Amygdala (tissue), 56 donors: ENCODE measurements at places on chromosomes 4 and X.

- no peak for DNase-seq
These were observed 460.4 kb upstream of the HS3ST1 start for GRCh38 chr4:11889099-11889498.

GRCh38 chr4:169615467-169616106 is 3.2 kb upstream of the NEK1 start:
- no peak for DNase-seq

DNA sequence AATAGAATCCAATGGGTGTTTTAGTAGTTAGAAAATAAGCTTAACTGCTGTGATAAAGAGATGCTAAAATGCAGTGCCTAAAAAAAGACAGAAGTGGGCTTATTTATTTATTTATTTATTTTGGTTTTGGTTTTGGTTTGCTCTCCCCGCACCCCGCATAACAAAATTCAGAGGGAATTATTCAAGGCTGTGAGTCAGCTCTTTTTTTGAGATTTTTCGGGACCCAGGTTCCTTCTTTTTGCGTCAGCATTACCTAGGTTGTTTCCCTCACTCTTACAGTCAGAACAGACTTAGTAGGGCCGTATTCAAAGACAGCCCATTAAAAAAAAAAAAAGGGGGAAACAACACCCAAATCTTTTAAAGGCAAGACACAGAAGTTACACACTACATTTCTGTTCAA is 1495.5 kb upstream of the ADGRL3 start:
- DNase-seq: no peak

DNA sequence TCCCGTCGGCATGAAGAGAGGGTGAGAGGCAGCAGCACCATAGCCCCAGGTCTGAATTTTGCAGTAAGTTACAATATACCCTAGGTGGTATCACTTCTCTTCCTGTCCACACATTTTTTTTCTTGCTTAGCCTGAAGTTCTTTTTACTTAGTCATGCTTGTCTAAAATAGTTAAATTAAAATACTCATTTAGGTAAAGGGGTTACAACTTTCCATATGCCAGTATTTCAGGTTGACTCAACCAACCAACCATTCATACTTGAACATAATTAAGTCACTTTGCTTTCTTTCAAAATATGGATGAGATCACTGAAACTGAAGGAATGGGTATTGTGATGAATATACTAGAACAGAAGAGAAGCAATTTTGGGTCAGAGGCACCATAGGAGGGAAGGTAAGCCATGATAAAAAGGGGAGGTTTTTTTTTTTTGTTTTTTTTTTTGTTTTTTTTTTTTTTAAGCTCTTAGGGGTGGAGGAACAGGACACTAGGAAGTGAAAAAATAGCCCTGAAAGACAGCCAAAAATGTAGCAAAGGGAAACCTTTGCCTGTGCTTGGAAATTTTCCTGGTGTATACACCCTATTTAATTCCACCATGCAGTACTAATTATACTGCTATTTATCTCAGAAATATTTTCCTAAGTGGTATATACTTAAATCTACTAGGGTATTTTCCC is 41.8 kb downstream of the RPS6KA3 start:
- no peak for DNase-seq

DNA sequence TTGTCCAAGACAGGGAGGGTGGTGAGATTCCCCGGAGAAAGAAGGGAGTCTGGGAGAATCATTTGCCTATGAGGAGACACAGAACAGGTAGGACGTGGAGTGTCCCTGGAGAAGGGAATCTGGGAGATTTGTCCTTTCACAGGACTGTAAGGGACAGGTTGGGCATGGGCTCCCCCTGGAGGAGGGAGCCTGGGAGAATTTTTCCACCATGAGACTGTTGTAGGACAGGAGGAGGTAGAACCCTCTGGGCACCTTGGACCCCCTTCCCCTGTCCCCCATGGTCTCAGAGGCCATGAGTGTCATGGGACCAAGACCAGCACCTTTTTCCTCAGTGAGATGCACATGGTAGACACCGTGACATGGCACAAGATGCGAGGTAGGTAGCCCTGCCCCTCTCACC is 2.8 kb downstream of the PORCN start:
- no peak for DNase-seq

DNA sequence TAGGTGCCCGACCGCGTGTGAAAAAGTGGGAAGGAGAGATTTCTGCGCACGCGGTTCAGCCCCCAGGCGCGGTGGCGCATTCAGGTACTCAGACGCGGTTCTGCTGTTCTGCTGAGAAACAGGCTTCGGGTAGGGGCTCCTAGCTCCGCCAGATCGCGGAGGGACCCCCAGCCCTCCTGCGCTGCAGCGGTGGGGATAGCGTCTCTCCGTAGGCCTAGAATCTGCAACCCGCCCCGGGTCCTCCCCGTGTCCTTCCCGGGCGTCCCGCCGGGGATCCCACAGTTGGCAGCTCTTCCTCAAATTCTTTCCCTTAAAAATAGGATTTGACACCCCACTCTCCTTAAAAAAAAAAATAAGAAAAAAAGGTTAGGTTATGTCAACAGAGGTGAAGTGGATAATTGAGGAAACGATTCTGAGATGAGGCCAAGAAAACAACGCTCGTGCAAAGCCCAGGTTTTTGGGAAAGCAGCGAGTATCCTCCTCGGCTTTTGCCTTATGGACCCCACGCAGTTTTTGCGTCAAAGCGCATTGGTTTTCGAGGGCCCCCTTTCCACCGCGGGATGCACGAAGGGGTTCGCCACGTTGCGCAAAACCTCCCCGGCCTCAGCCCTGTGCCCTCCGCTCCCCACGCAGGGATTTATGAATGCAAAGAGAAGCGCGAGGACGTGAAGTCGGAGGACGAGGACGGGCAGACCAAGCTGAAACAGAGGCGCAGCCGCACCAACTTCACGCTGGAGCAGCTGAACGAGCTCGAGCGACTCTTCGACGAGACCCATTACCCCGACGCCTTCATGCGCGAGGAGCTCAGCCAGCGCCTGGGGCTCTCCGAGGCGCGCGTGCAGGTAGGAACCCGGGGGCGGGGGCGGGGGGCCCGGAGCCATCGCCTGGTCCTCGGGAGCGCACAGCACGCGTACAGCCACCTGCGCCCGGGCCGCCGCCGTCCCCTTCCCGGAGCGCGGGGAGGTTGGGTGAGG is 3.7 kb downstream of the SHOX start:
- DNase-seq: no peak

DNA sequence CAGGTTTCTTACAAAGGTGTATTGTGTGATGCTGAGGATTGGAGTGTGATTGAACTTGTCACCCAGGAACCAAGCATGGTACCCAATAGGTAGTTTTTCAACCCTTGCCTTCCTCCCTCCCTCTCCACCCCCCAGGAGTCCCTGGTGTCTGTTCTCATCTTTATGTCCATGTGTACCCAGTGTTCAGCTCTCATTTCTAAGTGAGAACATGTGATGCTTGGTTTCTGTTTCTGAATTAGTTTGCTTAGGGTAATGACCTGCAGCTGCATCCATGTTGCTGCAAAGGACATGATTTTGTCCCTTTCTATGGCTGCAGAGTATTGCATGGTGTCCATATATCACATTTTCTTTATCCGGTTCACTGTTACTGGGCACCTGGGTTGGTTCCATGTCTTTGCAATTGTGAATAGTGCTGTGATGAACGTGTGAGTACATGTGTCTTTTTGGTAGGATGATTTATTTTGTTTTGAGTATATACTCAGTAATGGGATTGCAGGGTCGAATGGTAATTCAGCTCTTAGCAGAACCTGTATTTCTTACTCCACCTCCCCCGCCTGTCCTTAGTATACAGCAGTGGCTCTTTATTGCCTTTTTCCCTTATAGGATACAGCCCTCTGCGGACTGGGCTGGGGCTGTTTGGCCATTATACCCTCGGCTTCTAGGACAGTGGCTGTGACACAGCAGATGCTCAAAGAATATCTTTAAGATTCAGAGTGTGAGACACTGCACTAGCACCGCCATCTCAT is 145.4 kb downstream of the PTTG2 start:
- DNase-seq: no peak

- no peak for DNase-seq
These were observed 2.0 kb downstream of the RAB40A start for GRCh38 chrX:103517246-103517645.
